ENCODE measurements at places on chromosomes 6 and 20. TPM values are rescaled to one million over a fixed set of nuclear protein-coding genes. Genes with fewer than 3 reads are reported as not detected.

DNA sequence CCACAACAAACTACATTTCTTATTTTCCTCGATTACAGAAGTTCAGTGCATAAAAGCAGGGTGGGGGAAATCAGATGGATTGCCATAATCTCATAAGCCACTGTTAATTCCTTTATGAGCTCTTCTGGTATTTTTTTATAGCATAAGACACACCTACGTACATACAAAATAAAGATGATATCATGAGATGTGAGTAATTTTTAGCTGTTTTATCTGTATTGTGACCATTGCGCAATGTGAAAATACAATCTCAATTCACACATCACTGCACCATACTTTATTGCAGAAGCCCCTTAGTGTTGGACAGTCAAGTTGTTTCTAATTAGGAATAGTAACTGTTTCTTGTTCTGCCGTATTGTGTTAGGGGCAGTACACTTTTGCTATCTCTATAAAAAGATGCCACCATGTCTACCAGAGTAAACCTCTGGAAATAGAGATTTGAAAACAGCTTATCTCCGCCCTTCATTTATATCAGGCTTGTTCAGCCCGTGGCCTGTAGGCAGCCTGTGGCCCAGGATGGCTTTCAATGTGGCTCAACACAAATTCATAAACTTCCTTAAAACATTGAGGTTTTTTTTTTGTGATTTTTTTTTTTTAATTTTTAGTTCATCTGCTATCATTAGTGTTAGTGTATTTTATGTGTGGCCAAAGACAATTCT is 90.4 kb downstream of the FARS2 start:
- ATAC-seq = no peak

- no peak for ATAC-seq
These were observed 2.9 kb upstream of the LY6G6D start for GRCh38 chr6:31712296-31712695.

- ATAC-seq = no peak
These were observed 351.2 kb upstream of the RUNX2 start for GRCh38 chr6:44976677-44977641.

DNA sequence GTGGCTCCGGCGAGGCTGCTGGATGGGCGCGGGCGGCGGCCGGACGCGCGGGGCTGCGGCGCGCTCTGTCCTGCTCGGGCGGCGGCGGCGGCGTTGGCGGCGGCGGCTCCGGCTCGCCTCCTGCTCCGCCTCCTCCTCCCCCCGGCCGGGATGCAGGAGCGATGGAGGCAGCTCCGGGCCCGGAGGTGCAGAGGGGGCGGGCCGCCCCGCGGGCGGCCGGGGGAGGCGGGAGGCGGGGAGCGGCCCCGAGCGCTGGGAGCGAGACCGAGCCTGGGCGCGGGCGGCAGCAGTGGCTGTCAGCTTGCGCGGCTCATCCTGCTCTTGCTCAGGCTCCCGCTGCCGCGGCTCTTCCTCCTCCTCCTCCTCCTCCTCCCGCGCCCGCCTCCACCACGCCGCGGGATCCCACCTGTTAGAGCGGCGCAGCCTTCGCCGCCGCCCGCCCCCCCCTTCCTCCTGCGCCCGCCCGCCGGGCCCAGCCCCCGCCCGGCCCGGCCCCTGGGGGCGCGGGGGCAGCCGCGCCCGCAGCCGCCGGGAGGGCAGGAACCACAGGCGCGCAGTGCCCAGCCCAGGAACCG is at the start of gene NOL4L:
NOL4L (minus strand) TSS at position 323 of the 575 bp plus-strand sequence. CDS start 443 bp downstream, outside the sequence.
- ATAC-seq = peak; percentile 1

The LAMA4 gene
- total RNA-seq = 1,547 TPM

The OLIG3 gene
- total RNA-seq = 0.30 TPM

All from motor neuron (in vitro differentiated cells).